NCI-H1930 (cell line): ENCODE measurements at places on chromosomes 12 and 14.
A peak's percentile ranks its signal among the peaks of the same experiment; 100 is the strongest.

GRCh38 chr12:102053062-102053349 is 8.8 kb downstream of the WASHC3 start:
- DNase-seq, result no peak

DNA sequence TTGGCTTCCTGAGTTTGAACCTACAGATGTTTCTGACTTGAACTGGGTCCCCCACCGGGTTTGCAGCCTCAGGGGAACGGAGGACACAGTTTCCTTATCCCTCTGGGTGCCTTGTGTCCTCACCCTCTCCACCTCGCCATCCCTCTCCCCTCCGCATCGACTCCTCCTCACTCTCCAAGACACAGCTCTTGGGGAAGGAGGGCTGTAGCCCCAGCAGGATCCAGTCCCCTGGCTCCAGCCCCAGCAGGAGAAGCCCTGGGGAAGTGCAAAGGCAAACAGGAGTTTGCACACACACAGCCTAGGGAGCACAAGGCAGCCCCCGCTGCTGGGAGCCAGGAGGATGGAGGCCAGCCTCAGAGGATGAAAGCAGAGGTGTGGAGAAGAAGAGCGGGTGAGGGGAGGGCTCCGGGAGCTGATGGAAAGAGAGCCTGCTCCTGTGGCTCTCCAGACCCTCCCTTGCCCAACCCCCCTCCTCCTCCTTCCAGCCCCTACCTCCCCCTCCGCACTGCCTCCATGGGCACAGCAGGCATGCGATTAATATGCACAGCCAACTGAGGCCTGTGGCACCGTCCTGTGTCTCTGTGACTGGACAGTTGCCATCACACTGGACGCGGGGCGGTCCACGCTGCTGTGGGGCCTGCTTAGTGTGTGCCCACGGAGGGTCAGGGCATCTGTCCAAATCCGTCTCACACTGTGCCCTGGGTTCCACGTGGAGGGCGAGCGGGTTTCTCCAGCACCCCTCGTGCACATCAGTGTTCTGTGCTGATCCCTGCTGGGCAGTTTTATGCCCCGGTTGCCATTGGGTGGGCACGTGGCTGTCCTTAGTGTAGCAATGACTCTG is 193.7 kb upstream of the DIO3 start:
- DNase-seq, result no peak

DNA sequence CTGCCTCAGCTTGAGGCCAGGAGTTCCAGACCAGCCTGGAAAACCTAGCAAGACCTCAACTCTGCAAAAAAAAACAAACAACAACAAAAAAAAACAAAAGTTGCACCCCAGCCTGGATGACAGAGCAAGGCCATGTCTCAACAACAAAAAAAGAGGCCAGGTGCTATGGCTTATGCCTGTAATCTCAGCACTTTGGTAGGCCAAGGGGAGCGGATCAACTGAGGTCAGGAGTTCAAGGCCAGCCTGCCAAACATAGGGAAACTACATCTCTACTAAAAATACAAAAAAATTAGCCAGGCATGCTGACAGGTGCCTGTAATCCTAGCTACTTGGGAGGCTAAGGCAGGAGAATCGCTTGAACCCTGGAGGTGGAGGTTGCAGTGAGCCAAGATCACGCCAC is 6.5 kb upstream of the SLC2A14 start:
- DNase-seq, result no peak

DNA sequence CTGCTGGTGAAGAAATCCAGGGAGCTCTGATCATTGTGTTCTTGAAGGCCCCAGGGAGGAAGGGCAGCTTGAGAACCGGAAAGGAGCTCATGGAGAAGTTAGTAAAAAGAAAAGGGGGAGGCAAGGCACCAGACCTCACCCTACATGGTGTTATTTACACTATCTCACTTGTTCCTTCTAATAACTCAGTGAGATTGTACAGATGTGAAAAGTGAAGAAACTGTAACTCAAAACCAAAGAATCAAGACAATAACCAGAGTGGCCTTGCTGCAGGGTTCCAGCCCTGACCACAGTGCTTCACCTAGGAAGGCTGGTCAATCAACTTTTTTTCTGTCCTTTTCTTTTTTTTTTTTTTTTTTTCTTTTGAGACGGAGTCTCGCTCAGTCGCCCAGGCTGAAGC is 353.6 kb downstream of the TMTC2 start:
- no peak for DNase-seq

- DNase-seq, result no peak
These were observed 51.8 kb downstream of the OTOGL start for GRCh38 chr12:80151131-80151530.

- no peak for DNase-seq
These were observed 12.8 kb downstream of the KCNC2 start for GRCh38 chr12:75196865-75197264.

- DNase-seq, result peak; percentile 80
These were observed 47.7 kb upstream of the MBIP start for GRCh38 chr14:36367985-36368774.

DNA sequence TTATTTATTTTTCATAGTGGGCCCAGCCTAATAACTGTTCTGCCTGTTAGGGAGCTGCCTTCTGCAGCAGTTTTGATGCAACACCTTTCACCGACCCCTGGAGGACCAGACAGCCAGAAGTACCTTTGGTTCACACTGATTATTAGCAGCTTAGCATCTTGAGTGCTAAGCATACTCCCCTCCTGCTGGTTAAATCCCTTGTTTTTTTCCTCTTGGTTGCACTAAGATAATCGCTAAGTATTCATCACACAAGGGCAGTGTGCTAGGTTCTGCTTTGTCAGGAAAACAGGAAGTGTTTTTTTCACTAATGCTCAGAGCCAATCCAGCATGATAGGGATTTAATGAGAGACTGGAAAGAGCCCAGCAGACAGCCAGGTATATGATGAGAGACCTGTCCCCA is 437.0 kb downstream of the FUT8 start:
- no peak for DNase-seq

GRCh38 chr12:121511916-121512315 is 68.9 kb downstream of the KDM2B start:
- no peak for DNase-seq

GRCh38 chr14:75469606-75470237 is 41.9 kb downstream of the JDP2 start:
- no peak for DNase-seq

GRCh38 chr14:97841762-97842161 is 1044.6 kb downstream of the VRK1 start:
- no peak for DNase-seq

GRCh38 chr14:51883232-51883631 is 22.8 kb downstream of the GNG2 start:
- DNase-seq, result no peak

GRCh38 chr14:72643317-72643801 is 250.5 kb downstream of the DPF3 start:
- no peak for DNase-seq

GRCh38 chr12:106249411-106250135 is 1.8 kb upstream of the CKAP4 start:
- no peak for DNase-seq

DNA sequence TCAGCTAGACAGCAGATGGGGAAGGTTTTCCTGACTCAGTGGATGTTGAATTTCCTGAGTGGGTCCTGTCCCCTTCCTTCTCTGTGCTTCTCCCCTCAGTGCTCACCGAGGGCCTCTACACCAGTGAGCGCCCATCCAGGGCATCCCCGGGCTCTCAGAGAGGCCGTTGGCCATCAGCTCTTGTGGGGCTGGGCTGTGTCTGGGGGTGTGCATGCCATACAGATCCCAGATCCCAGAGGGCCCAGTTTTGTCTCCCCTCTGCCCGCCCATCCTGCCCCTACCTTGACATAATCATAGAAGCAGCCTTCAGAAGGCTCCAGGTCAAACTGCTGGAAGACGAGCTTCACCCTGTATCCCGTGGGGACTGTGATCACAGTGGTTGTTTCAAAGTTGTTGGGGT is 1.1 kb downstream of the C1R start:
- no peak for DNase-seq

GRCh38 chr12:121175383-121176119 is 34.4 kb upstream of the P2RX4 start:
- no peak for DNase-seq

DNA sequence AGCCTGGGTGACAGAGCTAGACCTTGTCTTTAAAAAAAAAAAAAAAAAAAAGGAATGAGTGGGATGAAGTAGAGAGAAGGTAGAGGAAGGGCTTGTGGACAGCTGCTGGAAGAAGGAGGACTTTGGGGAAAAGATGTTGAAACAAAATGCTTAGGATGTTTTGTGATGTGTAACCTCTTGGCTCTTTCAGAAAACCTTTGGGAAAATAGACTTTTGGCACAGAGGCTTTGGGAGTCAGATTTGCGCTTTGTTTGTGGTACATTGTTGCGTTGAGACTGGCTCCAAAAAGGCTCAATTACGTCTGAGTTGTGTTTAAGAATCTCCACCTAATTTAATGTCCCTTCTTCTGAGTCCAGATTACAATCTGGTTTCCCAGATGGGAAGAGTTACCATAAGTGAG is 32.9 kb upstream of the SPTLC2 start:
- no peak for DNase-seq

DNA sequence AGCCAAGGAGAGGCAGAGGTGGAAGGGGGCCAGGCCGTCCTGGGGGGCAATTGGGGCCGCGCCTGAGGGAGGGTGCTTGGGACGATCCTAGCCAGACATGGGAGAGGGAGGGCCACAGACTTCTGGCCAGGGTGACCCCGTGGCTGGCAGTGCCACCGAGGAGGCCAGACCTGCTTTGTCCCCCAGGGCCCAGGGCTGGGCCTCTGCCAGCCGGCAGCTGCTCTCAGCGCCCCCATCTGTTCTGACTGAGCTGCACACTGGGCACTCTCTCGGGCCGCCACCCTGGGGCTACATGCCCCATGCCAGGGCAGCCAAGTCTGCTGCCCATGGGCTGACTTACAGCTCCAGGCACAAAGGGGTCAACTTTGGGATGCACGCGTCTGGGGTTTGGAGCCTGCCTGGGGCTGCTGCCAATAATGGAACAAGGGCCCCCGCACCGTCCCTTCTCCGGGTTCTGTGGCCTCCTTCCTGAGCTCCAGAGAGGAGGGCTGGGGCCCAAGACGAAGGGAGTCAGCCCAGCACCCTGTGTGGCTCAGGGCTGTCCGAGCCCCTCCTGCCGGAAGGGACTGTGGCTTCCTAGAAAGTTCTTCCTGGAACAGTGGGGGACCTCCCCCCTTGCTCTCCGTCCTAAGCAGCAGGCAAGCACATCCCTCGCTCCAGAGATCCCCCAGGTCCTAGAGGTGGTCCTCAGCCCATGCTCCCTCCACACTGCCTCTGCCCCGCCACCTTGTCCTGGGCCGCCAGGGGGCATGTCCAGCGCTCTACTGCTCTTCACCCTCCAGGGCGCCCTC is 1.1 kb downstream of the ADSS1 start:
- DNase-seq, result no peak

GRCh38 chr12:112025808-112026375 is 12.7 kb downstream of the ERP29 start:
- DNase-seq, result no peak

- DNase-seq, result no peak
These were observed 1.5 kb upstream of the GALNT6 start for GRCh38 chr12:51392556-51393237.

- DNase-seq, result no peak
These were observed 172.2 kb upstream of the ATP2B1 start for GRCh38 chr12:89880690-89881350.

DNA sequence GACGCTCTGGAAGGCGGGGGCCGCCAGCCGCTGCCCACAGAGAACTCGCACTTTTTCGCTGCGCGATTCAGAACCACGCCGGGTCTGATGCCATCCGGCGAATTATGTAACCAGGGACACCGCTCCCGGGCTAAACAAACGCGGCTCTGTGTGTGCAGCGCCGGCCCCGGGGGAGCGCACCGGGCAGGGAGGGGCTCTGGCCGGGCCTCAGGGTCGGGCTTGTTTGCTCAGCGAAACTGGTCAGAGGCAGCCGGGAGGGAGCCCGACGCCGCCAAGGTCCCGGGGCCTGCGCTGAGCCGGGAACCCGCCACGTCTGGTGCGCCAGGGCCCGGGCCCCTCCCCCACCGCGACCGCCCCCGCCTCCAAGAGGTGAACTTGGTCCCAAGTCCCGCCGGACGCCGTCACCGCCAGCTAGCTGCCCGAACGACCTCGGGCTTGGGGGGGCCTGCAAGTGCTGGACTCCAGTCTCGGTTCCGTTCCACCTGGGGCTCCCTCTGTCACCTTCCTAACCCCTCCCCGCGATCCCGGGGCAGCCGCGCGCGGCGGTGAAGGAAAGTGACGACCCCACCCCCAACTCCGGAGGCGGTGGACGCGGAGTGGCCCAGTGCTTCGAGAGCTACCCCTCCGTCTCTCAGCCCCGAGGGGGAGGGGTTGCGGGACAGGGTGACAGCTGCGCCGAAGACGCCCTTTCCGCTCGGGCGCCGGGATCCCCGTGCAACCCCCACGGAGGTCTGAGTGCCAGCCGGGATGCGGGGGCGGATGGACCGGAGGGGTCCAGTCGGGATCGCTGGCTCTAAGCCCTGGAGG is 848 bp downstream of the CTDSP2 start:
- no peak for DNase-seq

- peak; percentile 42 for DNase-seq
These were observed 412 bp downstream of the FGFR1OP2 start for GRCh38 chr12:26938701-26939062.

GRCh38 chr14:99352688-99353280 is 80.8 kb upstream of the BCL11B start:
- no peak for DNase-seq

DNA sequence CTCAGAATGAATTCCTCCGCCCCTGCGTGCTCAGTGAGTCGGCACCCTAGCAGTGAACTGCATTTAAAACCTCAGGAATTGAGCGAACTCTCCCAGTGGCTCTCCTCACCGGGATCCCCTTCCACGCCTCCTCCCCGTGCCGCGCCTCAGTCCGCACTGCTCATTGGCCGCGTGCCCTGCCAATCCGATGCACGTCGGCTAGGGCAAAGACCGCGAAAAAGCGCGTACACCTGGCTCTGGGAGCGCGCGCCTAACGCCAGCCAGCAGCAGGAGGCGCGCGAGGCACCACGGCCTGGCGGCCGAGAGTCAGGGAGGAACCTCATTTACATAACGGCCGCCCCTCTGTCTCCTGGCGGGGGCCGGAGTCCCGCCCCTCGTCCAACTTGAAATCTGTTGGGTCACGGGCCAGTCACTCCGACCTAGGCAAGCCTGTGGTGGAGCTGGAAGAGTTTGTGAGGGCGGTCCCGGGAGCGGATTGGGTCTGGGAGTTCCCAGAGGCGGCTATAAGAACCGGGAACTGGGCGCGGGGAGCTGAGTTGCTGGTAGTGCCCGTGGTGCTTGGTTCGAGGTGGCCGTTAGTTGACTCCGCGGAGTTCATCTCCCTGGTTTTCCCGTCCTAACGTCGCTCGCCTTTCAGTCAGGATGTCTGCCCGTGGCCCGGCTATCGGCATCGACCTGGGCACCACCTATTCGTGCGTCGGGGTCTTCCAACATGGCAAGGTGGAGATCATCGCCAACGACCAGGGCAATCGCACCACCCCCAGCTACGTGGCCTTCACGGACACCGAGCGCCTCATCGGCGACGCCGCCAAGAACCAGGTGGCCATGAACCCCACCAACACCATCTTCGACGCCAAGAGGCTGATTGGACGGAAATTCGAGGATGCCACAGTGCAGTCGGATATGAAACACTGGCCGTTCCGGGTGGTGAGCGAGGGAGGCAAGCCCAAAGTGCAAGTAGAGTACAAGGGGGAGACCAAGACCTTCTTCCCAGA is at the start of gene HSPA2:
HSPA2 (plus strand) TSS at position 534 of the 995 bp plus-strand sequence; CDS start at position 643, 109 bp downstream.
- DNase-seq, result no peak
